ENCODE measurements at places on chromosomes 7 and 10. TPM values are rescaled to one million over a fixed set of nuclear protein-coding genes. Genes with fewer than 3 reads are reported as not detected.

HOXA11 gene
- total RNA-seq = 4.0 TPM

NCF1 gene
- total RNA-seq = 0.40 TPM

ZNF12 gene
- 6.4 TPM for total RNA-seq

IQUB gene
- total RNA-seq = 0.69 TPM

GIMAP8 gene
- 16.7 TPM for total RNA-seq

CYP2C18 gene
- total RNA-seq = not detected

FAM241B gene
- total RNA-seq = 0.30 TPM

FAM200A gene
- 3.9 TPM for total RNA-seq

CTTNBP2 gene
- total RNA-seq = 0.27 TPM
